Nucleus accumbens (tissue), 56 donors: ENCODE measurements at places on chromosomes 3 and 15.

DNA sequence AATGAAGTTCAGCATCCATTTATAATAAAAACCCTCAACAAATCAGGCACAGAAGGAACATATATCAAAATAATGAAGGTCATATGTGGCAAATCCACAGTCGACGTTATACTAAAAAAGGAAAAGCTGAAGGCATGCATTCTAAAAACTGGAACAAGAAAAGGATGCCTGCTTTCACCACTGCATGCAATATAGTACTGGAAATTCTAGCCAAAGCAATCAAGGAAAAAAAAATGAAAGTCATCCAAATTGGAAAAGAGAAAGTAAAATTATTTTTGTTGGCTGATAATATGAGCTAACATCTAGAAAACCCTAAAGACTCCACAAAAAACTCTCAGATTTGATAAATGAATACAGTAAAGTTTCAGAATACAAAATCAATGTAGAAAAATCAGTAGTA is 1123.2 kb downstream of the TBL1XR1 start:
- no peak for DNase-seq

- no peak for DNase-seq
Observed at GRCh38 chr15:56105855-56106254, 112.4 kb upstream of the NEDD4 start.

DNA sequence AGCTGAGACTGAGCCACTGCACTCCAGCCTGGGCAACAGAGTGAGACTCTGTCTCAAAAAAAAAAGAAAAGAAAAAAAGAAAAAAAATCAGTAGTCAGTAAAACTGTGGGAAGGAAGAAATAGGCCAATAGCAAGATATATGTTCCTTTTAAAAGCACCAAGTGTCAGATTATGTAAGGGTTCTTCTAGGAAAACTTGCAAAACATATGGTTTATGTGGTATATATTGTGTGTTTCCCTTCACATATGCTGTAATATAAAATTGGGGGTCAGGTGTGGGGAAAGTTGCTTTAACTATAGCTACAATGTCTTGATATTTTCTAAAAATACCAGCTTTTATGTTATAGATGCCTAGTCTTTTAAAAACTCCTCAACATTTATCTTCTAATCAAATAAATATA is 64.6 kb downstream of the ESYT3 start:
- DNase-seq, result no peak

DNA sequence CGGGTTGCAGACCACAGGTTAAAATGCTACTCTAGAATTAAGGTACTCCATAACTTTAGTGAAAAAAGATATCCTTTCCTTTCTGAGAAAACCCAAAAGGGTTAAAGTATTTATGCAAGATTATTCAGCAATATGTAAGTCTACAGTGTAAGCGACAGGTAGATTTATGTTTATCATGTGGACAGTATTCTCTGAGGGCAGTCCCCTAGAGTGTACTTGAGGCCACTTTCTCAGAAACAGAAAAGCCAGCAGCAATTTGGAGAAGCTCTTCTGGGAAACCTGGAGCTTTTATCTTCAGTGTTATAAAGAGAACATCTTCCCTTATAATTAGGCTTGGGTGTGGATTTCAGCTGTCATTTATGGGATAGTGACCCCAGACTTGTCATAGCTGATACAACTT is 8.9 kb downstream of the ST3GAL6 start:
- no peak for DNase-seq

DNA sequence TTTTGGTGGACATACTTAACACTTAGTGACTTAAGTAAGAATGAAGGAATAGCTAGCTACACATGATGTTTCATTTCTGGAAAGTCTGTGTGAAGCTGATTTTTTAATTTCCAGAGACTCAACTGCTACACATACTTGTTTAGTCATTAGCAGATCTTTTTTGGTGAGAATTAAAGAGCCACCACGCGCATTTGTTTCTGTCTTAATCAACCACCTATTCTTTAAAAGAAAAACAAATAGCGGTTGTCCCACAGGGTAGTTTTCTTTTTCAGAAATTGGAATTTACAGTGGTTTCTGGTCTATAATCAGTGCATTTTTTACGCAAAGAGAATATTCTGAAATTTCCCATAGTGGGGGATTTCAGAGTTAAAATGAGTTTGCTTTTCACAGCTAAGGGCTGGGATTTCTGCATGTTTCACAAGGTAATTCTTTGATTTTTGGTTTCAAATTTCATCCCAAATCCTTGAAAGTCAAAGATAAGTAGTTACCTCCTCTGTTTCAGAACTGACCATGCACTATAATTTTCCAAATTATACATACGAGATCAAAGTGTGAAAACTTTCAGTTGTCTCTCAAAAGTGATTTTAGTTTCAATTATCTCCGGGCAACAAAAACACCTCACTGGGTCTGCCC is 631.0 kb upstream of the GRM7 start:
- no peak for DNase-seq

DNA sequence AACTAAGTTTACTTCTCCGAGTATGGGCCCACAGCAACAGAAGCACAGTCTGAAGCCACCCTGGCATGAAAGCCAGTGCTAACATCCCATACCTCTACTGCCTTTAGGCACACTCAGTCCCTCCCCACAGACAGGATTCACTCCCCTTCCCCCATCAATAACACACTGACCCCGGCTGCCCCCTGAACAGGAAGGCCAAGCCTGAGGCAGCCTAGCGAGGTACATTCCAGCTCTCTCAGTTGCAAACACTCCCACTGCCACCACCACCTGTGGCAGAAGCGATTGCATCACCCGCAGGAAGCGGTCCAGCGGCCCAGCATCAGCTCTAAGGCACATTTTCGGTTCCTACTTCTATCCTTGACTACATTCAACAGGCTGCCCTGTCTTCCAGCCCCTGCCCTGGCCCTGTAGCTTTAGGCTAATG is 7.0 kb upstream of the BMF start:
- DNase-seq, result no peak

DNA sequence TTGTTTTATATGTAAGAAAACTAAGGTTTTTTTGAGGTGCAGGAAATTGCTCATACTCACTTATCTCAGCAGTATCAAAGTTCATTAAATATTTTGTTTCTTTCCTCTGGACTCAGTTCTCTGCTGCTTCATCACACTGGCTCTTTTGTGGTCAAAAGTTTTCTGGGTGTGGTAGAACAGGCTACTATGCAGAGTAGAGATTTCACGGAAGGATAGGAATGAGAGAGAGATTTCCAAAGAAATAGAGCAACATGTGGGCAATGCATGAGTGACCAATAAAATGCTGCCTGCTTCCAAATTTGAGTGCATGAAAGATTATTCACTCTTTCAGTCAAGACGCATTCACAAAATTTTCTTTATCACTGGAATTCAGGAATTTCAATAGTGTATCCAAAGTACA is 577.3 kb upstream of the SEMA6D start:
- DNase-seq, result no peak

GRCh38 chr15:59200560-59200959 is 6.1 kb upstream of the LDHAL6B start:
- no peak for DNase-seq

DNA sequence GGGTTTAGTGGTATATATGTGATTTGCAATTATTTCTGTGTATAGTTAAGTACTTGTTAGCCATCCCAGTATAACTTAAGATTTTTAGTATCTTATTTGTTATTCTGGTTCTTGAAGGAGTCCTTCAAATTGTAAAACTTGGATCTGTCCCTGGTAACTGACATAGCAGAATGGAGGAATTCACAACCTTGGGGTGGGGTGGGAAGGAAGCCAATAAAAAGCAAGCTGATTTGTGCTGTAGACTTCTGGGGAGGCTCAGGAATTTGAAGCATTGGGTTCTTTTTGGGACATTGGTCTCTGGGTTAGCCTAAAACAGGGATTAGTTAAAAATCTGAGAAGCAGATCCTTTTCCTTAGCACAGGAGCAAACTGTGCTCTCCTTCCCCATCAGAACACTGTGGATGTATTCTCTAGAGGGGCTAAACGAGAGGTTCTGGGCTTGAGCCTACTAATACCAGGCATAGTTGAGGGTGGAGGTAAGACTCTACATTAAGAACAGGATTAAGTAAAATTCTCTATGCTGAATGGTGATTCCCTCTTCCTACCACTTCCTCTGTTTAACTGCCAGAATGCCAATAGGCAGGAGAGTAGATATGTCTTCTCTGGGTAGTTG is 42.2 kb downstream of the GMPS start:
- no peak for DNase-seq

GRCh38 chr3:84538597-84538996 is 420.2 kb upstream of the CADM2 start:
- no peak for DNase-seq
